NCI-H510A treated with DMSO at 0.1 percent for 48 hours (cell line): ENCODE measurements at places on chromosomes 3 and 15.
A peak's percentile ranks its signal among the peaks of the same experiment; 100 is the strongest.

- no peak for DNase-seq
Observed at GRCh38 chr3:171054231-171054630, 27.7 kb upstream of the SLC2A2 start.

- no peak for DNase-seq
Observed at GRCh38 chr3:192915722-192916121, 1.9 kb downstream of the MB21D2 start.

GRCh38 chr3:9553021-9553947 is at the start of gene LHFPL4:
LHFPL4 (minus strand) TSS chr3:9553822; CDS start chr3:9552679, 1,143 bp downstream.
- DNase-seq = no peak

DNA sequence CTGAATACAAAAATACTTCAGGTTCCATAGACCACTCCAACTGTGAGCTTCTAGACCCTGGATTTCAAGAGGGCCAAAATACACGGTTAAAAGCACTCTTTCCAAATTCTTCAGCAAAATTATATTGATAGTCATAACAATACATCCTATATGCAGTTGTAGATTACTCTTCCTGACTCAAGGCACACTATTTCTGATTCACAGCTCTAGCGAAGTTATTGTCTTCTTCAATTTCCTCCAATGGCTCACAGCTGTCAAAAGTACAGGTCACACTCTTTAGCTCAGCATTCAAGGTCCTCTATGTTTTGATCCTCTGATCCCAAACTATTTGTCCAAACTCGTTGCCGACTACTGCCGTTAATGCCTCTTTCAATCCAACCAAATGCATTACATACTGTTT is 13.5 kb upstream of the CCDC80 start:
- DNase-seq = no peak

- no peak for DNase-seq
Observed at GRCh38 chr3:43790476-43790875, 99.7 kb downstream of the ABHD5 start.

GRCh38 chr3:106560451-106560966 is 691.7 kb upstream of the CBLB start:
- no peak for DNase-seq

DNA sequence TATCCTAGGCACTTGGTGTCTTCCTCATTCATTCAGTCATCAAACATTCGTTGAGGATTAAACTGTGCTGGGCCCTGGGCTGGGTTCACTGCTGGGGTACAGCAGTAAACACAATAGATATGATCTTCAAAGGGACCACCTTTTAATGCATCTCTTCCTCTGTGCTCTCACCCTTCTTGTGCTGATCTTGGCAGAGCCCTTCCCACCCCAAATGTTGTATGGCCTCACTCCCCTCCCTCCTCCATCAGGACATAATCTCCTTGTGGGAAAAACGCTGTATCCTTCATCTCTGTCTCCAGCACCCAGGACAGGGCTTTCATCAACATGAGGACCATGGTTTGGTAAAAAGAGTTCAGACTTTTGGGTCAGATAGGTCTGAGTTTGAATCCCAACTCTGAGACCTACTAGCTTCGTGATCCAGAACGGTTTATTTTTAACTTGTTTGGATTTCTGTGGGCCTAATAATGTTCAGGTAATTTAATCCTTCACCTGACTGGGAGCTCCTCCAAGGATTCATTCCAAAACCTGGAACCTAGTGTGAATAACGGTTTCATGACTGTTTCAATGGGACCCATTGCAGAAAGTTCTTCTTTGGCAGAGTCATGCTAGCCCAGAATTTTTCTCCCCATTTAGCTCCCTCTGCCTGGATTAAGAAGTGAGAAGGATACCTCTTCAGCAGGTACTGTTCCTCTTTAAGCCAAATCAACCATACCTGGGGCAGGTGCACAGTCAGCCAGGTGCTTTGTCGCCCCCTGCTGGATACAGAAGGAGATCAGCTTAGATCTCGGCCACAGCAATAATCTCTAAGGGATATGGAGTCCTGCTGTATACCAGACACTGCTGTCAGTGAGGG is 5.2 kb upstream of the WNT7A start:
- DNase-seq = peak; percentile 36

DNA sequence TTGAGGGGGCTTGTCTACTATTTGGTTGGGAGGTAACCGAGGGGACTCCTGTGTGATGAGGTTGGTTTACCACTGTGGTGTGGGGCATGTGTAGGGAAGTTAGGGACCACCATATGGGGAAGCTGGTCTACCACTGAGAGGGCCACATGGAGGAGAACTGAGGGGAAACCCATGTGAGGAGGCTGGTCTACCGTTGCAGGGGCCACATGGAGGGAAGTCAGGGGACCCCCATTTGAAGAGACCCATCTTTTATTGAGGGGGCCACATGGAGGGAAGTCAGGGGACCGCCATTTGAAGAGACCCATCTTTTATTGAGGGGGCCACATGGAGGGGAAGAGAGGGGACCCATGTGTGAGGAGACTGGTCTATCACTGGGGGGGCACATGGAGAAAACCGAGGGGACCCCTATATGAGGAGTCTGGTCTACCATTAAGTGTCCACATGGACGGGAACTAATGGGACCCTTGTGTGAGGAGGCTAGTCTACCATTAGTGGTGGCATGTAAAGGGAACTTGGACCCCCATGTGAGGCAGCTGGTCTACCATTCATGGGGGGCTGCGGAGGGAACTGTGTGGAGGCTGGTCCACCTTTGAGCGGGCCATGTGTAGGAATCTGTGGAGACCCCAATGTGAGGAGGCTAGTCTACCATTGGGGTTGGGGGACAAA is 165.5 kb downstream of the FBLN2 start:
- DNase-seq = no peak

DNA sequence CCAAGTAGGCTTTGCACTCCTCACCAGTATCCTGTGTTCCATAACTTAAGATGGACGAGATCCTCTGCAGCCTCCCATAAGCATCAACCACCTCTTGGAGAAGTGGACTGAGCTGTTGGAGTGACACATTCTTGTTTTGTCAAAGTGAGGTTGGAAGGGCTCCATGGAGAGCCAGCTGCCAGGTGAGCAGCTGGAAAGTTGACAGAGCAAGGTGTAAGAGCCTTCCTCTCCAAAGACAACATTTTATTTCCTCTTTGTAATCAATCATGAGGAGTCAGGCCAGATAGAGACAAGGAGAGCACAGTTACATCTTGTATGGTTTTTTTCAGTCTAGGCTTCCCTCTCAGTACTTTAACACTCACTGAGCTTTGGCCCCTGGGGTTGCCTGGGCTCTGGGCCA is 5.1 kb downstream of the ABI3BP start:
- peak; percentile 74 for DNase-seq

- DNase-seq = no peak
Observed at GRCh38 chr3:126996905-126997304, 14.0 kb downstream of the PLXNA1 start.

DNA sequence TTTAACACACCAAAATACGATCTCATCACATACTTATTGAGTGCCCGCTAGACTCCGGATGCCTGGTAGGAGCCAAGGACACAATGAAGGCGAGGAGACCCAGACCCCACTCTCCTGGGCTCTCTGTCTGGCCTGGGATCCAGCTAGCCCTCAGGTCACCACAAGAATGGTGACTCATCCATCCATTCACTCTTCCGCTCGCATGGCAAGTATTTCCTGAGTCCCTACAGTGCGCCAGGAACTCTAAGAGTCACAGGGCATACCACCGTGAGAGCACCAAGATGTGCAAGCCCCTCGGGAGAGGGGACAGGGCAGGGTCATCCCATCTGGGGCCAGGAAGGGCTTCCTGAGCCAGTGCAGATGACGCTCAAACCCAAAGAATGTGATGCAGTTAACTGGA is 101.6 kb upstream of the PRR20G start:
- no peak for DNase-seq

GRCh38 chr15:25136119-25136518 is 181.3 kb downstream of the SNRPN start:
- no peak for DNase-seq
